ENCODE measurements at places on chromosomes 3 and 15. TPM values are rescaled to one million over a fixed set of nuclear protein-coding genes. Genes with fewer than 3 reads are reported as not detected.

GRCh38 chr3:89268059-89268458, 160.6 kb downstream of the EPHA3 start:
- no peak for DNase-seq

Gene SERPINI2
- not detected for total RNA-seq

DNA sequence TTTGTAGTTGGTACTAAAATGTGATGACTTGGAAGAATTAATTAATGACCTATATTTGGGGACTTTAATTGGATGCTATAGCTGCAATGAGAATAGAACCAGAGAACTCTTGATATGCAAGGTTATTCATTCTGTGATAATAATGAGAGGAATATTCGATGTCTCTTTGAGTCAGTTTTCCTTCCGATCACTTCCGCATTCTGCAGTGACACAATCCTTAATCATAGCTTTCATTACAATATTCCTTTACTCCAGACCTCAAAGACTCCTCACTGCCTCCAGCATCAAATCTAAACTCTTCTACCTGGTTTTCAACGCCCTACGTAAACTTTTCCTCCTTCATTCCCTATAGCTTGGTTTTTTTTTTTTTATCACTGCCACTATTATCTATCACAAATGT, 21.6 kb downstream of the B3GNT5 start:
- no peaks in the 10 kb centered on the region for H3K4me1 ChIP-seq
- H3K36me3 ChIP-seq = no peaks in the 10 kb centered on the region
- no peak overlapping the region for H3K27ac ChIP-seq

GRCh38 chr3:8490079-8490552, 11.5 kb upstream of the LMCD1 start:
- H3K4me1 ChIP-seq = no peaks in the 10 kb centered on the region
- no peak for DNase-seq
- no peak overlapping the region for H3K27ac ChIP-seq
- H3K4me3 ChIP-seq = no peak overlapping the region

- H3K27ac ChIP-seq = no peak overlapping the region
- H3K36me3 ChIP-seq = no peaks in the 10 kb centered on the region
- H3K4me1 ChIP-seq = no peaks in the 10 kb centered on the region
- no peaks in the 10 kb centered on the region for H3K27me3 ChIP-seq
Measured at GRCh38 chr15:87387766-87388165, 868.8 kb downstream of the NTRK3 start.
